ENCODE measurements at places on chromosomes 12 and 14.

GRCh38 chr12:111685322-111685810 is 390 bp downstream of the BRAP start:
- peak; percentile 38 for DNase-seq

DNA sequence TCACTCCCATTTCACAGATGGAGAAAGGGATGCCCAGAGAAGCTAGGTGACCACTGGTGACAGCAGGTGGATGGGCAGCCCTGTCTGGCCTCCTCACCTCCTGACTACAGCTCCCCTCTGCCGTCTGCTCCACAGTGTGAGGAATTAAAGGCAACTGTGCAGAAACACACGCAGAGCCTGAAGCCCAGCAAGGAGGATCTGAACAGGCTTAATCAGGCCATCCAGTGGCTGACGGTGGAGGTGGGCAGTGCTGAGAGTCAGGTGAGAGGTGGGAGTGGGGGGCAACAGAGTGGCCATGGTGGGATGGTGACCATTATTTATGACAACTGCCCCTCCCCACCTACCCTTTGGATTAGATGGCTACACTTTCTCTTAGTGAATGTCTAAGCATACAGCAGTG is 1.2 kb downstream of the KRT86 start:
- DNase-seq = no peak

DNA sequence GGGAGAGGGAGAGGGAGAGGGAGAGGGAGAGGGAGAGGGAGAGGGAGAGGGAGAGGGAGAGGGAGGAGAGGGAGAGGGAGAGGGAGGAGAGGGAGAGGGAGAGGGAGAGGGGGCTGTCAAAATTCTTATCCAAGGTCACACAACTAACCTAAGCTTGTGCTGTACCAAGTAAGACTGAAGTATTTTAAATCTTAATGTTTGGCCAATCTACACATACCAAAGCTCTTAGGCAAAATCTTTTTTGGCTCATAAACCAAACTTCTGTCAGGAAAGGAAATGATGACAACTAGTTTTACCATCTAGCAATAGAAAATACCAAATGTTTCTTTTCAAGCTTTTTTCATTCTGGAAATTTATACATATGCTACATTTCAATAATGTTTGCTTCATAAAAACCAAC is 33.8 kb downstream of the CCDC38 start:
- DNase-seq = no peak

- DNase-seq = no peak
These were observed 258.6 kb upstream of the TMPO start for GRCh38 chr12:98256830-98257229.

DNA sequence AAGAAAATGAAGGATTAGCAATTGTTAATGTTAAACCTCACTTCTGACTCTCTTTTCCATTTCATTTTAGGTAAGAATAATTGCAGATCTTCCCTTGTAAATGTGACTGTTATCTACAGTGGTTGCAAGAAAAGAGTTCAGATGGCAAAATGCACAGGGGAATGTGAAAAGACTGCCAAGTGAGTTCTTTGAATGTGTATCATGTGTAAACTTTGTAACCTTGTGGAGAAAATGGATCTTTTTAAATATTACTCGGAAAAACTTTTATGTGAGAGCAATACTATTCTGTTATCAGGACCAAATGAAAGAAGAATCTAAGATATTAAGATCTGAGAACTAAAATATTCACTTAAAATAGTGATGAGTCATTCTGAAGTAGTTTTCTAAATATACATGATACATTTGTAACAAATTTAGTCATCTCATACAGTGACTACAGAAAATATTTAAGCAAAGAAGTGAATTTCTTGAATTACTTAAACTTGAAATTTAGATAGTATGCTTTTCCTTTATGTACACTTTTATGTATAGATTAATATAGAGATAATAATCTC is 122.5 kb upstream of the CNTN1 start:
- no peak for DNase-seq

GRCh38 chr14:49947506-49947905 is 54.6 kb downstream of the ARF6 start:
- DNase-seq = no peak

- peak; percentile 17 for DNase-seq
These were observed 530 bp downstream of the APAF1 start for GRCh38 chr12:98645572-98646067.

DNA sequence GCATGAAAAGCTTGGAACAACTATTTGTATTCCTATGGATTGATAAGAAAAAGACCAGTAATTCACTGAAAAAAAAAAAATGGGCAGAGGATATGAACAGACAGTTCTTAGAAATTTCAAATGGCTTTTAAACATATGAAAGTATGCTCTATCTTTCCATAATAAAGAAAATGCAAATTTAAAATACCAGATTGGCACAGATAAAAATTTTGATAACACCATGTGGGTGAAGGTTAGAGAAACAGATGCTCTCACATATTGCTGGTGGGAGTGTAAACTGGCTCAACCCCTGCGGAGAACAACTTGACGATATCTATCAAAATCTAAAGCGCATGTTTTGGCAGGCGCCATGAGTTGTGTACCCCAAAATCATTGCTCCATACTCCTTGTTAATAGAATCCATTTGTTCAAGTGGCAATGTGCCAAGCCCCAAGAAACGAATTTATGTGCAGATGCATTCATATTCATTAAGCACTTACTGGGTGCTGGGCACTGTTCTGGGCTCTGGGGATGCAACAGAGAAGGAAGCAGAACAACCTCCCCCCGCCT is 29.5 kb upstream of the TMPO start:
- DNase-seq = no peak

DNA sequence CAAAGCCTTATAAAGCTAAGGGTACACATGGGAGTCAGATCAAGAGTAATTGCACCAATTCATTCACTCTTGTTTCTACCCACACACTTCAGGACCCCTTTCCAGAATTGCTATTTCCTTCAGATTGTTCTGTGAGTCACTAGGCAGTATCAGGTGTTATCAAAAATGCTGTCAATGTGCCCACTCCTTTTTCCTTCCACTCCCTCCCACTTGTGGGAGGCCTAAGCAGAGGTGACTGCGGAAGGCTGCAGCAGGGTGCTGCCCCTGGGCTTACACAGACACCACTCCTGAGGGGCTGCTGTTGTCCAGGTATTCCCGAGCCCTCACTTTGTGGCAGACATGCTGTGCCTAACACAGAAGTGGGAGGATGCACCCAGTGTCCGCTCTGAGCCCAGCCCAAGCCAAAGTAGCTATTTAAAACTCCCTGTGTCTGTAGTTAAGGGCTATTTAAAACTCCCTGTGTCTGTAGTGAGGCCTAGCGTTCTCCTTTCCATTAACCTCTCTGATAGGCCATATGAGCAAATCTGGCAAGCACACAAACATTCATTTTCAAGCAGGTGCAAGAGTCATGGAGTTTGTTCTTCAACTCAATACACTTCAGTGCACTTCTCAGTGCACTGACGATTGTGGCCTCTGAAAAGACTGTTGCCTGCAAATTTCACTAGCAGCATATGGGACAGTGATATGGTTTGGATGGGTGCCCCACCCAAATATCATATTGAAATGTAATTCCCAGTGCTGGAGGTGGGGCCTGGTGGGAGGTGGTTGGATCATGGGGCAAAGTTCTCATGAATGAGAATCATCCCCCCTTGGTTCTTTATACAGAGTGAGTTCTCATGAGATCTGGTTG is 117.8 kb downstream of the PHLDA1 start:
- DNase-seq = no peak

GRCh38 chr12:22658214-22658613 is 33.2 kb downstream of the ETNK1 start:
- peak; percentile 96 for DNase-seq

DNA sequence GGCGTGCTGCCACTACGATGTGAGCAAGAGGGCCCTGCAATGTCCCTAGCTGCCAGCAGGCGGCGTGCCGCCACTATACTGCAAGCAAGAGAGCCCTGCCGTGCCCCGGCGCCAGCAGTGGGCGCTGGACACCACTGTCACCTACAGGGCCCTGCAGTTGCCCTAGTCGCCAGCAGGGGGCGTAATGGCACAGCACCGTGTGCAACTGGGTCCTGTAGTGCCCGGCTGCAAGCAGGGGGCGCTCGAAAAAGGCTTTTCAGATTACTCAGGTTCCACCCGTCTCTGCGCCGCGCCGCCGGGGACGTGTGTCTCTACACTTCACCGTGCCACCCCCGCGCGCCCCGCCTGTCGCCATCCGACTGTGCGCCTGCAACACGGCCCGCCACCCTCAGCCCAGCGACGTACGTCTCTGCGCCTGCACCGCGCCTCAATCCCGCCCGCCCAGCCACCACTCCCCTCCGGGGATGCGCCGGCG is 1356.9 kb downstream of the TMEM121 start:
- DNase-seq = no peak
